ENCODE measurements at places on chromosomes 3 and 15. TPM values are rescaled to one million over a fixed set of nuclear protein-coding genes. Genes with fewer than 3 reads are reported as not detected.

GRCh38 chr3:97076673-97077072, 262.3 kb downstream of the EPHA6 start:
- no peak for DNase-seq

DNA sequence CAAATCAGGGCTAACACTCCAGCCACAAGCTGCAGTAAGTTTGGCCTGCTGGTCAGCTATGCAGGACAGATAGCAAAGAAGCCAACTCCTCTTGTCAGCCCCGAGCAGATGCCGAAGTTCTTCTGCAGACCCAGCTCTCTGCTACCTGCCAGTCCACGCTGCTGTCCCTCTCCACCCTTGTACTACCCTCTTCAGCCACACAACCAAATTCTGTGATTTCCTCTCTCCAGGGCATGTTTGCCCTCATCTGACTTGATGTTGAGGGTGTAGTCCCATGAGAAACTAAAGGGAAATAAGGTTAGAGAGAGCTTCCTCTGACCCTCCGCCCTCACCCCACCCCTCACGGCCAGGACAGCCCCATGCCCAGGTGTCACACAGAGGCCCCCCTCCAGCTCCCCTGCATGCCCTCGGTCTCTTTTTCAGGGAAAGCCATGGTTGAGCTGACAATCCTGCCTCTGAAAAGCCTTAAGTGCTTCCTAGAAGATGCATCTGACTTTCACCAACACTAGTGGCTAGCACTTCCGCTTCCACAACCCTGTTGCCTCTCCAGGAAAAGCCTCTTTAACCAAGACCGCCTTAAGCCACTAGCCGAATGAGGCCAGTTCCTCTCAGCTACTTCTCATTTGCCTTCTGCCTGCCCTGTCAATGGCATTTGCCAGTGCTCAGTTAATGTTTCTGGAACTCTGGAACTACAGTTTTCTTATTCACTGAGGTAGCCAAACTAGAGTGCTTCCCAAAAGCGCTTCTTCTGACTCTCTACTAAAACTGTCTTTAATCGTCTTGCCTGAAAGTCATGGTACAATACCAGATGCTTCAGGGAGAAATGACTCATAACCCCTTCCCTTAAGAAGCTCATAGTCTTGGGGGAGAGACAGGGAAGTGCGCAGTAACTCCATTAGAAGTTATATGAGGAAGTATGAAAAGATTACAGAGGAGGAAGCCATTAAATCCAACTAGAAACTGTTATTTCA, 300.4 kb upstream of the STT3B start:
- DNase-seq, result no peak

GRCh38 chr3:169169340-169169963, 494.1 kb downstream of the MECOM start:
- DNase-seq, result no peak

NR2C2 gene
- 65.1 TPM for polyA plus RNA-seq

CLDN16 gene
- polyA plus RNA-seq, result 29.3 TPM

Data from renal pelvis (tissue), 12 donors.